ENCODE measurements at places on chromosomes 2 and 18. TPM values are rescaled to one million over a fixed set of nuclear protein-coding genes. Genes with fewer than 3 reads are reported as not detected.

DNA sequence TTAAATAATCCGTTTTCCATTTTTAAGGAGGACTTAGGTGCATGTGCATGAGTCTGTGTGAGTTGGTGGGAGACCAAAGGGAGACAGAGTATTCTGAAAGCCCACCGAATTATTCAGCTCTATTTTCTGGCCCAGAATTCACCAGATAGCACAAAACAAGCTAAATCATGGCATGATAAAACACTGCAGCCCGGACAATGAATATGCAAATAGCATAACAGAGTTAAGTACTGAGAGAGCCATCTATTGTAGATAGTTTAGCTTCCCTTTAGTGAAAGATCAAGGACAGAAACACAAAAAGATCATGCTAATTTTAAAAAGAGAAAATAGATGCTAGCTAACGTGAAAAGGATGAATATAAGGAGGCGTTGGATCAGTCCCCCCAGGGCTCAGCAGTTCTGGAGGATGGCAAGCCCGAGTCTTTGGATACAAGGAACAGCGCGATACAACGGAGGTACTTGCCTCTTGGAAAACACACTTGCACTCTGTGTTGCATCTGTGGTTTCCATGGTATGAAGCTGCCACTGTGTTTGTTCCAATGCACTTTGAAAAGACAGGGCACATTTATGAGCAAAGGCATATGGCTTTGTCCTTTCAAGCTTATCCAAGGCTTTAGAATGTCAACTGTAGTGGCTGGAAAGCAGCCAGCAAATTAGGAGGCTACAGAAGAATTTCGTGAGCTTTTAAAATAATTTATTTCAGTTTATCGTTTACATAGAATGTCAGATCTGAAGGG lies 119.9 kb downstream of the LYPD1 start:
- DNase-seq, result no peak

TNFRSF11A gene
- total RNA-seq, result under 0.01 TPM

- no peak for DNase-seq
Measured at GRCh38 chr18:79763407-79763806, 34.3 kb upstream of the KCNG2 start.

- DNase-seq, result no peak
Measured at GRCh38 chr2:232959139-232959538, 53.9 kb downstream of the NGEF start.

DNA sequence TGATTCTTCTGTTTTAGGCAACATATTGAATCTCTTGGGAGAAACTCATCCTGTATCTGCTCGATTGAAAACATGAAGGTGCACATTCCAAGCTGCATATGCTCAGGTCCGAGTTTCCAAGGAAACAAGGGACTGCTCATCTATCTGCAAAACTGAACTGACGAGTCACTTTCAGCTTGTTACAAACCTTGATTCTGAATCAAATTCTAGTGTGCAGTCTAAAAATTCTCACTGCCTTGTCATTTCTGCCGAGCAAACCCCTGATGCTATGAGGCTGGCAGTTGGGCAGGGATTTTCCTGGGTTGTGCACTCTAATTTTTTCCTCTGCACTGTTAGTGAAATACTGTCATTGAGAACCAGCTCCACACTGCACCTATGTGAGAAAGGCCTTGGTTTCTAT lies 101.3 kb upstream of the ETAA1 start:
- peak; percentile 61 for DNase-seq

DNA sequence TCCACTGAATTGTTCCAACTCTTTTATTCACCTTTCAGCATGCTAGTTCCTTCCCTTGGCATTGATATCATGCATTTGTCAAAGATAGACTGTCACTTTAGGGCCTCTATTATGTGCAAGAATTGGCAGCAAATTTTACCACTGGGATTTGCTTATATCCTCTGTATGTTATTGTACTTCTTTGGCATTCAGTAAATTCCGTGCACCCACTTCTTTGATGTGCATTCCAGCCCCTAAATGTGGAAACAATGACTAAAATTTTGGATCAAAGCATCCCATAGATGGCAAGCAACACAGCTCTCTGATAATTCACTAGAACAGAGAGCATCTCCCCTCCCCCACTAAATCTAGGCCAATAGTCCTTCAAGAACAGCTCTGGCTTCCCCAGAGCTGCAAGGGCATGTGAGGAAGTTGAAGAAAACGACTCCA lies 399.0 kb upstream of the HNRNPA3 start:
- no peak for DNase-seq

EDAR gene
- total RNA-seq, result under 0.01 TPM

GRCh38 chr2:239488125-239488524 lies 87.3 kb upstream of the HDAC4 start:
- DNase-seq, result no peak

DNA sequence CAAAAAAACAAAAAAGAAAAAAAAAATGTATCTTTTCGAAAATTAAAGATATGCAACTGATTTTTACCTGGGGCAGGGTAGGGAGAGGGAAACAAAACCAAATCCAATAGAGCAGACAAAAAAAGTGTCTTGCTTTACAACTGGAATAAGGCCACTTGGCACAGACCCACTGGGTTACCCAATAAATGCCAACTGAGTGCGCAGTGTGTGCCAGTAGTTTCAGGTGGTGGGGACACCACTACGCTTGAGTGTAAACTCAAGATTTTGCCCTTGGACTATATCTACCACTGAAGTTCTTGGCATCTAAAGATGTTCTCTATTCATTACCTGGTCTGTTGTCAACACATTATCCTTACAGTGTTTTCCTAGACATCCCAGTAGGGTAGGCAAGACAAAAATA lies 16.3 kb downstream of the VPS4B start:
- DNase-seq, result no peak

- DNase-seq, result peak; percentile 93
Measured at GRCh38 chr2:121665504-121665903, 16.2 kb upstream of the CLASP1 start.

DNA sequence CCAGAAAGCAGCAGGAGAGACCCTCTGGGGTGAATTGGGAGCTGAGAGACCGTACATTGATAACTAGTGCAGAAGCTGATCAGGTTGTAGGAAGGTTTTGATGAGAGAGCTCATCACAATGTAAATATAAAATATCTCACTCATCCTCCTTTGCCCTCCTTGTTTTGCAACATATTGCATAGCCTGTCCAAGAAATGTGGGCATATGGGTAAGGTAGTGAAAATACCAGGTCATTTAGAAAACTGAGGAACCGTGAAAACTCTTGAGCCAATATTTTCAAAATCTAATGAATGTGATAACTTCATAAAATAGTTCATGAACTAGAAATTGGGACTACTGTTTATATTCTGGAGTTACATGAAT lies 31.4 kb downstream of the C18orf54 start:
- peak; percentile 17 for DNase-seq

SRD5A2 gene
- under 0.01 TPM for total RNA-seq

PIAS2 gene
- total RNA-seq, result 13.7 TPM

- peak; percentile 36 for DNase-seq
Measured at GRCh38 chr2:62143696-62144095, 52.2 kb upstream of the B3GNT2 start.

DNA sequence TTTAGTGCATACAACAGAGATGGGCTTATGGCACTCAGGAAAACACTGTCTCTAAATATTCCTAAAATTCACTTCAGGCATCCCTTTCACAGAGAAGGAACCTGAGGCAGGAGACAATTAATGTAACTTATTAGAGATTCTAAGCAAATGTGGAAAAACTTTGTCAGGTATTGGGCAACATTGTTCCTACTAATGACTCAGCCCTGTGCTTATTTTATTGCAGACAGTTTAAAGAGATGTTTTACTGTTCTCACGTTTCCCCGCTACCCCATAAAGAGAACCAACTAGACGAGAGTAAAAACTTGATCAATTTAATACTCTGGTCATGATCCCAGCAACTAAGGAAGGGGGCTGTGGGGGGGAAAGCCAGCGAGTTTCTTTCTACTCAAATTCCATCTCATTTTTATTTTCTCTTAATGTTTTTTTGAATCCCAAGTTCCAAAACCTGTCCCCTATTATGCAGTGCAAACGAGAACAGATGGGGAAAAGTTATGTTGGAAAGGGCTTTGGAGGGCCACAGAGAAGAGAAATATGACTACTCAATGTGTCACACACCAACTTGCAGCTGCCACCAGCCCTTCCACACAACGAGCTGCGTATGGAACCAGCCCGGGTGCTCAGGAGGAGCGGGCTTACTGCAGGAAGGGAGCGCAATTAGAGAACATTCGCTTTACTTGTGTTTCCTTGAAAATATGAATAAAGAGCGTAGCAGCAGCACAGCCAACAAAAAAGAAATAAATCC lies 18.7 kb upstream of the ACVR1 start:
- DNase-seq, result peak; percentile 66

SULT1C4 gene
- total RNA-seq, result not detected

- DNase-seq, result peak; percentile 58
Measured at GRCh38 chr2:236998758-236999157, 86.9 kb upstream of the COPS8 start.

ACVR1C gene
- 0.26 TPM for total RNA-seq

- DNase-seq, result peak; percentile 53
Measured at GRCh38 chr2:210072922-210073509, 70.6 kb downstream of the RPE start.

CCDC85A gene
- total RNA-seq, result 0.13 TPM

EEF1B2 gene
- 816 TPM for total RNA-seq

ABCG8 gene
- total RNA-seq, result under 0.01 TPM
